ENCODE measurements at places on chromosomes 12 and 14. TPM values are rescaled to one million over a fixed set of nuclear protein-coding genes. Genes with fewer than 3 reads are reported as not detected.

GRCh38 chr12:50041062-50041860, 16.0 kb upstream of the RACGAP1 start:
- no peak overlapping the region for H3K4me3 ChIP-seq
- no peaks in the 10 kb centered on the region for H3K4me1 ChIP-seq
- H3K27ac ChIP-seq, result no peak overlapping the region
- H3K27me3 ChIP-seq, result no peaks in the 10 kb centered on the region

DNA sequence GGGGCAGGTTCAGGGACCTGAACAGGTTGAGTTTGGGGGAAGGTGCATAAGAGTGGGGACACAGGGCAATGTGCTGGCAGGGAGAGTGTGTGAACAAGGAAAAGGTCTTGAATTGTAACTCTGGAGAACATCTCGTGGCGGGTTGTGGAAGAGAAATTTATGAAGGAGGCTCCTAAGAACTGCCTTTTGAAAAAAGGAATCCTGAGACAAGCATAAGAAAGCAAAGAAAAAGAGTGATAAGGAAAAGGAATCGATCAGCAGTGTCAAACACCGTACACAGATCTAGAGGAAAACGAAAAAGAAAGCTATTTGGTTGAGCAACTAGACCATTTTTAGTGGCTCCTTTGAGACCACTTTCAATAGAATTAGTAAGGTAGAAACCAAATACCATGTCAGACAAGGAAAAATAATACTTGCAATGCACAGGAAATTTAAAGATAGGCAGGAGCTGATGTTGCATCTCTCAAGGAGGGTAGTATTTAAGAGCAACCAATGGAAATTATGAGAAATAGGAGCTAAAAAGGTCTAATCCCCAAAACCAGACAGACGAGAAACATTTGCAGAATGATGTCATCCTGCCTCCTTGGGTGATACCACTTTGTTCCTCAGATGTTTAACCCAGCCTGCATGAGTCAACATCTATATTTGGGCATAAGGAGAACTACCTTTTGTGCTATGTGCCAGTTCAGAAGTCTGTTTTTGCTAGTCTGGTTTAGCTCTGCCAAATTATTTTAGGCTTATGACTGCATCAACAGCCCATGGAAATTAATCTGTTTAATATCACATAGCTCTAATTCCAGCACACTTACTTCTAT, 64.5 kb upstream of the STK38L start:
- DNase-seq, result no peak
- no peak overlapping the region for H3K27ac ChIP-seq
- H3K36me3 ChIP-seq, result no peaks in the 10 kb centered on the region
- no peak overlapping the region for H3K4me3 ChIP-seq
- H3K4me1 ChIP-seq, result no peaks in the 10 kb centered on the region

GRCh38 chr12:99108924-99109323, 463.8 kb downstream of the APAF1 start:
- no peak for DNase-seq
- no peaks in the 10 kb centered on the region for H3K4me1 ChIP-seq
- no peaks in the 10 kb centered on the region for H3K36me3 ChIP-seq

GRCh38 chr12:117724543-117724942, 244.2 kb downstream of the KSR2 start:
- no peak overlapping the region for H3K27ac ChIP-seq
- no peaks in the 10 kb centered on the region for H3K36me3 ChIP-seq
- H3K27me3 ChIP-seq, result no peaks in the 10 kb centered on the region

DNA sequence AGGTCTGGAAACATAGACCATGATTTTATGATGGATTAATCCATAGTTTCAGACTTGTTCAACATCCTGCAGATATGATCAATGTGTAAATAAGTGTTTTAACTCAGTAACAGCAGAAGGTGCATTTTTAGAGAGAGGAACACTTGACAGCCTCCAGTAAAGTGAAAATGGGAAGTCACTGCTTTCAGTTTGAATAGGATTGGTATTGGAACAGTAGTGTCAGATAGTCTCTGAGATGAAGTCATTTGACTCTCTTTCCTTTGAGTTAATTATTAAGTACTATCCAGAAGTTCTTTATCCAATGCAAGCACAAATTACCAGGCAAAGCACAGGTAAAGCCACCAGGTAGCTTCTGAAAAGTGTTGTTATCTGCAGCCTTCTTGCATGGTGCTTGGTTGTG, 14.5 kb upstream of the NAV3 start:
- H3K4me1 ChIP-seq, result no peaks in the 10 kb centered on the region
- H3K27me3 ChIP-seq, result no peaks in the 10 kb centered on the region
- H3K27ac ChIP-seq, result no peak overlapping the region
- DNase-seq, result no peak

- H3K4me1 ChIP-seq, result peaks cover 30% of the 10 kb centered on the region
- H3K27ac ChIP-seq, result peak overlapping the region; percentile 91
- H3K4me3 ChIP-seq, result peak overlapping the region; percentile 75
- H3K36me3 ChIP-seq, result no peaks in the 10 kb centered on the region
- H3K27me3 ChIP-seq, result no peaks in the 10 kb centered on the region
These were observed 1.0 kb upstream of the KDM2B start for GRCh38 chr12:121581686-121582429.

- no peaks in the 10 kb centered on the region for H3K4me1 ChIP-seq
- H3K27me3 ChIP-seq, result no peaks in the 10 kb centered on the region
- peak within 1 kb of the TSS; percentile 59 for H3K4me3 ChIP-seq
- no peaks in the 10 kb centered on the region for H3K36me3 ChIP-seq
- peak within 1 kb of the TSS; percentile 32 for H3K27ac ChIP-seq
These were observed at the start of gene CLMN for GRCh38 chr14:95319312-95320077. Gene CLMN, minus strand, starts transcription at chr14:95319908. Its CDS starts 116 bp downstream, at chr14:95319792.

- no peaks in the 10 kb centered on the region for H3K36me3 ChIP-seq
- H3K4me3 ChIP-seq, result no peak overlapping the region
- no peaks in the 10 kb centered on the region for H3K27me3 ChIP-seq
- no peaks in the 10 kb centered on the region for H3K4me1 ChIP-seq
- no peak for DNase-seq
These were observed 31.5 kb upstream of the BHLHE41 start for GRCh38 chr12:26156201-26156871.

DNA sequence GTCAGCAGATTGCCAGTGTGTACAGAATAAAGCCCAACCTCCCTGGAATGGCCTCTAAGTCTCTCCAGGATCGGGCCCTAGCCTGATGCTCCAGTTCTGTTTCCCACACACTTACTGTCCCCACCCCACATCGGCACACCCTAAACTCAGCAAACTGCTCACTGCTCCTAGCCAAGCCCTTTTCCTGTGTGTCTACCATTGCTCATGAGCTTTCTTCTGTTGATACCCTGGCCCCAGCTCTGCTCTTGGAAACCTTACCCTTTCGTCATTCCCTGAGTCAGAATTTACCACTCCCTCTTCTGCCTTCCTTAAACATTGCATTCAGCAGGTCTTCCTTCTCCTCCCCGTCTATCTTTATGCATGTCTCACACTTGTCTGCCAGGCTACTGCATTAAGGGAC, 158.9 kb downstream of the TMX1 start:
- no peak for DNase-seq
- no peaks in the 10 kb centered on the region for H3K4me1 ChIP-seq
- no peak overlapping the region for H3K27ac ChIP-seq
- no peaks in the 10 kb centered on the region for H3K36me3 ChIP-seq
- H3K4me3 ChIP-seq, result no peak overlapping the region

DNA sequence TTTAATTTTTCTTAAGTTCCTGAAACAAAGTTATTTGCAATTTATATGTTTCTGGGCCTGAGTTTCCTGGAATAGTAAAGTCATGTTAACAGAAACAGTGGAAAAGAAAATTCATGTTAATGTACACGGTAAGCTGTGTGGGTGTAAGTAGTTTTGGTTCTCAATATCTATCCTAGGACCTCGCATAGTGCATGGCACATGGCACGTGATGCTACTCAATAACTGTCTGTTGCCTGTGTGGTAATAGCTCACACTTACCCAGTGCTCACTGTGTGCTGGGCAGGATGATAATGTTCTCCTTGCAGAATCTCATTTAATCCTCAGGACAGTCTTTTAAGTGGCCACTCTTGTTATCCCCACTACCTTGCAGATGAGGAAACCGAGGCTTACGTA, 100.7 kb downstream of the DUSP16 start:
- H3K4me1 ChIP-seq, result peaks cover 24% of the 10 kb centered on the region
- no peaks in the 10 kb centered on the region for H3K36me3 ChIP-seq
- no peaks in the 10 kb centered on the region for H3K27me3 ChIP-seq
- H3K4me3 ChIP-seq, result no peak overlapping the region

GRCh38 chr12:121237415-121237814, 27.5 kb downstream of the P2RX4 start:
- H3K4me3 ChIP-seq, result no peak overlapping the region
- no peak for DNase-seq
- no peaks in the 10 kb centered on the region for H3K27me3 ChIP-seq
- H3K36me3 ChIP-seq, result peaks cover 37% of the 10 kb centered on the region

DNA sequence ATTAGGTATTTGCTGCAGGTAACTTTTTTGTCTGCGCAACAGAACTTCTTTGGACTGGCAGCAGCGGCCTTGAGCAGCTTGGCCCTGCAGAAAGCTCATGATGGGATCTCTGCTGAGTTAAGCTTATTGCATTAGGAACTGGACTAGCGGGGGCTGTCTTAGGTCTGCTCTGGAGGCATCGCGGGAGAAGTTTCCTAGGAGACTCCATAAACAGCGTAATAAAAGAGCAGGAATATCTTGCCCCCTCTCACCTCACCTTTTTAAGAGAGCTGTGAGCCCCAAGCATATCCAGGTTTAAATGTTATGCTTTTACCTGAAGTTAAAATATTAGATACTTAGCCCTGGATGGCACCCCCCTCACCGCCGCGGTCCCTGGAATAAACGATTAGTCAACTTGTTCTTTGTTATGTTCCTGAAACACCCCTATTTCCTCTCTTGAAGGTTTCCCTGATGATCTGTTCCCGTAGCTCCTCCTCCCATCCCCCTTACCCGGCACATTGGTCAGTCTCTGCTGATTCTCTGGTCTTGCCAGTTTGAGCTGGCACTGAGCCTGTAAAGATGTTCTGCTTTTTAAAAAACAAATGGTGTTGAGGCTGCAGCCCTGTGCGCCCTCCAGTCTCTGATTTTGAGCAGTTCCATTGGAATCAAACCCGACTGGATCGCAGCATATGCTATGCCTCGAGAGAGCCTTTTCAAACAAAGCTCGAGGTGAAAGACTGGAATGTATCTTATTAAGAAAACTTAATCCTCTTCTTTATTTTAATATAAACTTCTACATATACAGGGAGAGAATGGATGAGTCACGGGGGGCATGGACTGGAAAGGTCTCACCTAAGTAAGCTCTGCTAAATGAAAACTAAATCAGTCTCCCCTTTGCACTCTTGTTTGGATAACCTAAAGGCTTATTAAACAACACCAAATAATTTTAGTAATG, 1.9 kb downstream of the MLXIP start:
- DNase-seq, result no peak
- no peaks in the 10 kb centered on the region for H3K27me3 ChIP-seq
- peak overlapping the region; percentile 82 for H3K27ac ChIP-seq
- H3K36me3 ChIP-seq, result no peaks in the 10 kb centered on the region

- no peak for DNase-seq
- H3K4me3 ChIP-seq, result peak overlapping the region; percentile 42
- peaks cover 42% of the 10 kb centered on the region for H3K36me3 ChIP-seq
- H3K4me1 ChIP-seq, result peaks cover 78% of the 10 kb centered on the region
These were observed 127.6 kb upstream of the AMIGO2 start for GRCh38 chr12:47207340-47207717.

- no peaks in the 10 kb centered on the region for H3K4me1 ChIP-seq
- DNase-seq, result no peak
- H3K27me3 ChIP-seq, result no peaks in the 10 kb centered on the region
- no peak overlapping the region for H3K27ac ChIP-seq
- no peaks in the 10 kb centered on the region for H3K36me3 ChIP-seq
These were observed 79.4 kb downstream of the METTL25 start for GRCh38 chr12:82437744-82438143.

- DNase-seq, result no peak
- no peak overlapping the region for H3K4me3 ChIP-seq
- H3K27ac ChIP-seq, result no peak overlapping the region
- no peaks in the 10 kb centered on the region for H3K27me3 ChIP-seq
These were observed 14.7 kb downstream of the ZNF641 start for GRCh38 chr12:48336061-48336460.

DNA sequence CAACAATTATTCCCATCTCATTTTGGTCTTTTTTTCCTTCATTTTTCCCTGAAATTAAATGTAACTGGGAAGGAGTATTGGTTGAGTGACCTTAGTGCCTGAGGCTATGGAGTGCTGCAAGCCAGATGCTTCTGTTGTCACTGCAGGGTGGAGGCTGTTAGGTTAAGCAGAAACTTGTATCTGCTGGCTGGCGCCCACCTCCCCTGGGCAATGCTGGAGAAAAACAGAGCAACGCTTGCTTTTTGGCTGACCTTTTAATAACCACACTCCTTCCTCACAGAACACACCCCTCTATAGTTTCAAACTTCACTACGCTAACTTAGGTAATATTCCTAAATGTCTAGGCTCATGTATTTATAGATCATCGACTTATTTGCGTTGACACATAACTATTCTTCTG, 583.5 kb upstream of the NOVA1 start:
- H3K4me3 ChIP-seq, result no peak overlapping the region
- H3K4me1 ChIP-seq, result no peaks in the 10 kb centered on the region
- H3K27ac ChIP-seq, result no peak overlapping the region
- H3K27me3 ChIP-seq, result no peaks in the 10 kb centered on the region
- DNase-seq, result no peak

- H3K36me3 ChIP-seq, result no peaks in the 10 kb centered on the region
- H3K4me1 ChIP-seq, result no peaks in the 10 kb centered on the region
- H3K4me3 ChIP-seq, result no peak overlapping the region
These were observed 17.8 kb upstream of the HIF1A start for GRCh38 chr14:61677479-61677878.

DNA sequence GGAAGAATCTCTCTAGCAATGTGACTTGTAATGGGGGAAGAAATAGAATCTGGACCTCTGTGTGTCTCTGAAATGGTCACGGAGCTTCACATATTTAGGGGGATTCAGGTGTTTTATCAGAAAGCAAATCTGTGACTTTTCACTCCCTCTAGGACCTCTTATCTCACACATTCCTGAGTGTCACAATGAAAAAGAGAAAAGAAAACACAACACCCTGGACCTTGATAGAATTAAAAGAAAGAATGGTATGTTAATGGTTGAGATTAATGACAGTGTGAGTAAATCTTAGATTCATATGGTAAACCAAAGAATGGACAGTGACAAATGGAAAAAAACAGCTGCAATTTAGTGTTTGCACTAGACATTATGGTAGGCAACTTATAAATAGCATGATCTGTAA, 68.5 kb downstream of the PKP2 start:
- H3K27me3 ChIP-seq, result no peaks in the 10 kb centered on the region
- H3K4me3 ChIP-seq, result no peak overlapping the region
- H3K27ac ChIP-seq, result no peak overlapping the region
- DNase-seq, result no peak

- H3K4me1 ChIP-seq, result no peaks in the 10 kb centered on the region
- no peak for DNase-seq
- H3K27ac ChIP-seq, result no peak overlapping the region
- H3K27me3 ChIP-seq, result no peaks in the 10 kb centered on the region
These were observed 27.7 kb upstream of the ETFBKMT start for GRCh38 chr12:31631809-31632208.

ASCL1 gene
- not detected for polyA plus RNA-seq

KCNH5 gene
- polyA plus RNA-seq, result not detected

CEBPE gene
- 0.65 TPM for polyA plus RNA-seq

SDR9C7 gene
- not detected for polyA plus RNA-seq
